ENCODE measurements at places on chromosomes 4 and X.
A peak's percentile ranks its signal among the peaks of the same experiment; 100 is the strongest.

- no peak for DNase-seq
Measured at GRCh38 chrX:43225626-43226328, 430.3 kb upstream of the MAOA start.

GRCh38 chr4:181745933-181746625, 497.1 kb upstream of the TENM3 start:
- no peak for DNase-seq

DNA sequence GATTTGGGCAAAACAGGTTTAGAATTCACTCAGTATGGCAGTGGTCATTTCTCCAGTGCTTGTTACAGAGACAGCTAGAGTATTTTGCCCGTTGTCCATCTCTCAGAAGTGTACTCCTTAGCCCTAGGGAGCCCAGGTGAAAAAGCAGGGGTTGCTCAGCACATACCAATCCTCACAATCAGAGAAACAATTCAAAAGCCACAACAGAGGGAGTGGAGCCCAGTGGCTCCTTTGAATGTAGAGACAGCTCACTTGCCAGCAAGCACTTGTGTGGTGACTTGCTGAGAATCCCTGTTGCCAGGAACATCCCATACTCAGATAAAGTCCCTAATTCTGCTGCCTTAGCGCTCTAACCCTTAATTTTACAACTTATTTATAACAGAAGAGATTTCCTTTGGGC, 1488.3 kb downstream of the RPA4 start:
- no peak for DNase-seq

DNA sequence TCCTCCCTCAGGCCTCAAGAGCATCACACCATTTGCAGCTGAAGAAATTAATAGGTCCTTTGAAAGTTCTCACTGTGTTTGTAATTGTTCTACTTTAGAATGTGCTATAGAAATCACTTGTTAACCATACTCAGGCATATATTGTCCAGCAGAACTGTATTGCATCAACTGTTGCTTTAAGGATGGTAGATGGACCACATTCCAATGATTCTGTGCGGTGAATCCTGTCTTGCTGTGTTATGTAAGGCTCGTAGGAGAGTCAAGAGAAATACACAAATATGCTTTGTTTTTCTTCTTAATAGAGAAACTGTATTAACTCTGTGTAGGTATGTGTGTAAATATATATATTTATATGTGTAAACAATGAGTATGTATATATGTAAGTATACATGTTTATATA, 6.3 kb upstream of the ADGRA3 start:
- no peak for DNase-seq

- DNase-seq = peak; percentile 86
Measured at GRCh38 chr4:55546756-55547465, at the start of gene CLOCK. TSS of gene CLOCK (minus strand) at chr4:55546909. CDS start at chr4:55482785, 64,124 bp downstream.

GRCh38 chr4:82745173-82745842, 53.3 kb downstream of the SCD5 start:
- DNase-seq = no peak

Measured in transverse colon (tissue), 4 donors.